ENCODE measurements at places on chromosomes 3 and 15. TPM values are rescaled to one million over a fixed set of nuclear protein-coding genes. Genes with fewer than 3 reads are reported as not detected.

PLOD2 gene
- 69.6 TPM for polyA plus RNA-seq

TUSC7 gene
- polyA plus RNA-seq: not detected

NANOGP8 gene
- polyA plus RNA-seq: 0.82 TPM

ACKR2 gene
- 1.6 TPM for polyA plus RNA-seq

SPTSSB gene
- polyA plus RNA-seq: 17.7 TPM

ARGFX gene
- polyA plus RNA-seq: not detected
